ENCODE measurements at places on chromosomes 1 and 21.

DNA sequence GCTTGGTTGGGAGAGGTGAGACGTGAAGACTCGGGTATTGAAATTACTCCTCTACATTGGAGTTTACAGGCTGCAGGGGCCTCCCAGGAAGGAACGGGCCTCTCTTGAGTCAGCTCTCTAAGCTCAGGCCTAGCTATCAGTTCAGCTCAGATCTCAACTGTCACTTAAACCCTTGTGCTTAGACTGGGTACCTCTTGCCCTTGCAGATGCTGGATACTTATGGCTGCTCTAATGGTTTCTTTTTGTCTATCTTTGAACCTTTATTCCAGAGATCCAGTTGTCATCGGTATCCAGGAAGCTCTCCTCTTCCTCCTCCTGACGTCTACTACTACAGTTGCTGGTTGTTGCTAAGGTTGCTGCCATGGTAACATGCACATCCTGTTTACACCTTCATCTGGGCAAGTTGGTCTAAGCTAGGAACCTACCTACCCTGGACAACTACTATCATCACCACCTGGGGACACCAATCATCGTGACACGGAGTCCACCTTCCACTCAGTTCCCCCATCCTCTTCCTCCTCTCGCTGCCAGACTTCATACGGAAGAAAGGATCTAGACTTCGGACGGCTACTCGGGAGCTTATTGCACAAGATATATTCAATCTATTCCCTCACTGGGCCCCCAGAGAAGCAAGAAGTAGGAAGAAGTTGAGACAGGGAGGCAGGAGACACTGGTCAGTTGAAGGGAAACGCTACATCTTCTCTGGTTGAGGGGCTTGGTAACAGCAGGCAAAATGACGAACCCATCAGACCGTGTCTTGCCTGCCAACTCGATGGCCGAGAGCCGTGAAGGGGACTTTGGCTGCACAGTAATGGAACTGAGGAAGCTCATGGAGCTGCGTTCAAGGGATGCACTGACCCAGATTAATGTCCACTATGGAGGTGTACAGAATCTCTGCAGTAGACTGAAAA, 56.1 kb downstream of the ATP2B4 start:
- peak; percentile 82 for DNase-seq

DNA sequence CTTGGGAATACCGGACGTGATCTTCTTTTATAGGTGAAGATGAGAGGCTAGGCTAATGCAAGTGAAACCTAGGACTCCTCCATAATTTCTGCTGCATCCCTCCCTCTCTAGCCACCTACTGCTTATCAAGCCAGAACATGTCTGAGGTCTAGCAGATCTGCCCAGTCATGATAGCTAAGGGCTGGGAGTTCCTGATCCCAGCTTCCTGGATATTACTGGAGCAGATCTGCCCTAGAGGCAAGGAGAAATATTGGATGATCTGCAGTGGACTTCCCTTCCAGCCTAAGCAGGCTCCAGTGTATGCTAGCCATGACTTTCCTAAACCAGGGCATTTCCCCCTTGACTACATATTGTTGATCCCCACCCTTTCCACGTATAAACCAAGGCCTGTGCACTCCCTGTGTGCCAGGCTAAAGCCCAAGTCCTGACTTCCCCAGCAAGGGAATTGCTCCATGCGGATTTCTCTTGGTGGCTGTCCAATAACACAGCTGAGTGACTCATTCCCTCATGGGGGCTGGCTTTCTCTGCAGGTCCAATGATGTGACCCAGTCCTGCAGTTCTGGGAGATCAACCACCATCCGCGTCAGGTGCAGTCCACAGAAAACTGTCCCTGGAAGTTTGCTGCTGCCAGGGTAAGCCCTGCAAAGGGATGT, 15.5 kb upstream of the SARS1 start:
- no peak for DNase-seq

DNA sequence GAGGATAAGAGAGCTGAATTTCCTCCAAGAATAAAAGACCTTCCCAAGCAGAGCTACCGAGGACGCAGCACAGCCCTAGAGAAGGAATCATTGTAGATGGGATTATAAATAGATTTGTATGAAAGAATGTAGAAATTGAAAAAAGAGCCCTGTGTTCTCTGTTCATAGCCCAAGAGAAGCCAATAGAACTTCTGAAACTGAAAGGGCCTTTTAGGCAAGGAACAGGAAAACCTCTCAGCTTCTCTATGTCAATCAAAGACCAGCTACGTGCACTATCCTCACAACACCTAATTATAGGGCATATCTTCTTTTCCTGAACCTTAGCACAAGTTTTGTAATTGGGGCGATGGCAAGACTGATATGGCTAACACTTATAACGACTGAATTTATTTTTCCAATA, 192.4 kb upstream of the RNPC3 start:
- DNase-seq, result no peak

DNA sequence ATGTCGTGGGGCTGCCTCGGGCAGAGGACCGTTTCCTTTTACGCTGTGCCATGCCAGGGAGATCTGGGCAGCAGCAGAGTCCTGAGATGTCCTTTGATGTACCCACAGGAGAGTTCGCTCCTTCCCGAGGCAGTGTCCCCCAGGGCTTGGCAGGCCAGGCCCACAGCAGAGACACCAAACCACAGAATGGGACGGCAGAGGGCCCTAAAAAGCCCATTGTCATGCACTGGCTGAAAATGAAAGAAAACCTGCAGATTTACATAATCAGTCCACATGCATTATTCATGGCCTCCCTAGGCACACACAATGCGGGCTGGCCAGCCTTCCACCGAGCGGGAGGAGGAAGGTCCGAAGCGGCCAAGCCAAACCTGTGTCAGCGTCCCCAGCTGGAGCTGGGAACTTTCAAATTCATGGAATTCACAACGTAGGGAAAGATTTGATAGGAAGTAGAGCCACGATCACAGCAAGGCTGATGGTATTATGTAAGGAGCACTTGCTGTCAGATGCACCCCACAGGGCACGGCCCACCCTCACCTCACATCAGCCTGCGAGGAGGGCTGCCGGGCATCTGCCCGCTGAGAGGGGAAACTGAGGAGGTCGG, 25.3 kb upstream of the EFHD2 start:
- DNase-seq, result no peak

- no peak for DNase-seq
Observed at GRCh38 chr1:64343105-64343822, 126.7 kb upstream of the CACHD1 start.

GRCh38 chr1:67264899-67265298, 42.8 kb upstream of the IL12RB2 start:
- no peak for DNase-seq

GRCh38 chr1:6596886-6597776, 5.5 kb downstream of the KLHL21 start:
- DNase-seq, result no peak
